Fibroblast of lung (primary cell): ENCODE measurements at places on chromosomes 12 and 14.

GRCh38 chr14:85027681-85028370 is 502.1 kb upstream of the FLRT2 start:
- DNase-seq: no peak

DNA sequence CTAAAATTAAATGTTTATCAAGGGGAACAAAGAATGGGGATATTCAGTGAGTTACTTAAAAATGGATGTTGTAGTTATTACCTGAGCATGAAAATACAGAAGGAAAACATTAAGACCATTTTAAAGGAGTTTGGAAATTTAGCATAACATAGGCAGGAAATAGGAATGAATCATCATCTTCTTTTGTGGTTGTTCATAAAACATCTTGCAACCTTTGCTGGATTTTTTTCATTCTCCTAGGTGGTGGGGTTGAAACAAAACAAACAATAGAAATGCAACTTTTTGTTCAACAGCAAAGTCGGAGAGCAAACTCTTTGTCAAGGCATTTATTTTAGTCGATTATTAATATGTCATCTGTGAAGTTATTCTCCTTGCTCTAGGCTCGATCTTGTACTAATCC is 275.1 kb downstream of the IPO8 start:
- no peak for DNase-seq

DNA sequence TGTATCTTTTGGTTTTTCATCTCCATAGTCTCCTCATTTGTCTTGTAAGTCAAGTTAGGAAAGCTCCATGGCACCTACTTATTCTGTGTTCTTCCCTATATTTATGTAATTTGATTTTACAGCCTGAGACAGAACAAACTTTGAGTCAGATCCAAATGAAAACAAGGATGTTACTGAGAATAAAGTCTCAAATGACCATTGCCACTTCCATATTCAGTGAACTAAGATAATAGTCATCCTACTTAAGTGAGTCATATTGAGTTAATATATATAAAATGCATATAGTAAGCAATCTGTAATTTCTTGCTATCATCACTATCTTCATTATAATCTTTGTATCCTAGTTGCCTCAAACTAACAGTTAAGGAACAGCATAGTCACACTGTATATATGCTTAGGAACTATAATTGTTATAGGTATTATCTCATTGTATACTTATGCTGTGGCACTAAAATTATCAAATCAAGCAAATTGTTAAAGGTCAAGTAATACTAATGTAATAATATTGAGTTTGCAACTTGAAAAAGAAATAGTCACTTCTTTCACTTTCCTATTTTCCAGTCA is 30.8 kb downstream of the TMTC3 start:
- no peak for DNase-seq

DNA sequence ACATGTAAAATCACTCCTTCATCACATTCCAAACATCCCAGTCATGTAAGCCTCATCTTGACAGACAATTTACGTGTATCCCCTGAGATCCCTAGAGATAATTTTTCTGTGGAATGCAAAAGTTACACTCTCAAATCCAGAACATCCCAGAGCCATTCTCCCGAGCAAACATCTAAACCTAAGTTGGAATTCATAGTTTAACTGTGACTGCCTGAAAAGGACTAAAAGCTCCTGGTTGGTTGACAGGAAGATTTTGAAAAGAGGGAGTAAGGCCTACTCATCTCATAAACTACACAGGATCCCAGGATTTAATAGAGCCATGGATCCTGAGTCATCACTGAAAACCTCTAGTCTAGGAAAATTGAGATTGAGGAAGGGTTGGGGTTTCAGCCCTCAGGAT is 123.6 kb downstream of the SCN8A start:
- DNase-seq: peak; percentile 56

GRCh38 chr12:10097521-10097920 is 1.3 kb downstream of the CLEC1A start:
- no peak for DNase-seq

GRCh38 chr12:23752245-23752644 is 197.2 kb downstream of the SOX5 start:
- DNase-seq: no peak

GRCh38 chr14:77041881-77042545 is 13.5 kb upstream of the IRF2BPL start:
- peak; percentile 98 for DNase-seq

DNA sequence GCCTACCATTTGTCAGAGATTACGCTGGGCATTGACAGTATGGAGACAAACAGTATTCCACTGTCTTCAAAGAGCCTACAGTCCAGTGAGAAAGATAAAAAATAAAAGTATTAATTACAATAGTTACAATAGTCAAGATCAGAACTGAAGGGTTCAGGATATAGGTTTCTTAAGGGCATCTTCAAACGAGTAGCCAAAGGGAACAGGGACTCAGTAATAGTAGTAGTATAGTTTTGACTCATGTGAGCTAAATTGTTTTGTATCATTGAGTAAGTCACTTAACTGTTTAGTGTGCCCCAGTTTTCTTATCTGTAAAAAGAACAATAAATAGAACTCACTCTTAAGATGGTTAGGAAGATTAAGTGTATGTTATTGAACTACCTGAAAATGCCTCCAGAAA is 123.6 kb downstream of the METTL25 start:
- no peak for DNase-seq

DNA sequence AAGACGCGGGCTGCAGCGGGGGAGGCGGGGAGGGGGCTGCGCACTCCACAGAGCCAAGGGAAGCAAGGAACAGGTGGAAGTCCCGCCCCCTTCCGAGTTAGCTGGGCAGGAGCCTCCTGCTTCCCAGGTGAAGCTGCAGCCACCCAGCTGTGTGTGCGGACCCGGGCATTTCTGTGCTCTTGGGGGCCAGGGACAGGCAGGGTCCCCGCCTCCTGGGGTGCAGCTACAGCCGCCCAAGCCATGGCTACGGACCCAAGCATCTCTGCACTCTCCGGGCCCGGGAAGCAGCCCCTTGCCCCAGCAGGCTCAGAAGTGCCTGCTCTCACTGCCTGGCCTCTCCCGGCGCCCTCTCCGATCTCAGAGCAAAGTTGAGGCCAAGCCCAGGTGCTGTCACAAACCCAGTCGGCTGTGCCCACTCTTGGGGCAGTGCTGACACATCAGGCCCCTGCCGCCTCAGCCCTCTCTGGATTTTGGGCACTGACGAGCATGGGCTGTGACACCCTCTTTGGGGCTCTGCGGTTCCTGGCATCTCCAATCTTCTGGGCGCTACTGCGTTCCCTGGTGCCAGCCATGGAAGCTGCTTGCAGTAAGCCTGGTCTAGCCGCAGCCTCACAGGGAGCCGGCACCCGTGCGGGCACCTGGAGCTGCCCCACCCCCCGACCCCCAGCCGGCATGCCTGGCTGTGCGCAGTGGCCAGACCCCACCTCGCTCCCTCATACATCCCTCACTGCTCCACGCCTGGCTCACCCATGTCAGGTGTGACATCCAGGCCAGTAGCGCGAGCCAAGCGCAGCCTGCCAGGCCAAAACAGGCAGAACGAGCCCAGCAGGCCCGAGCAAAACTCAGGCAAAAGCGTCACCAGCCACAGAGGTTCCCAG is 8.5 kb upstream of the MGAT4C start:
- no peak for DNase-seq

GRCh38 chr12:14260011-14260993 is 105.2 kb upstream of the ATF7IP start:
- peak; percentile 76 for DNase-seq

- peak; percentile 57 for DNase-seq
Observed at GRCh38 chr12:12922191-12922616, 29.8 kb downstream of the GPRC5D start.

GRCh38 chr12:129911428-129912049 is 7.7 kb upstream of the TMEM132D start:
- DNase-seq: peak; percentile 43

GRCh38 chr12:75823475-75823874 is 208.1 kb downstream of the PHLDA1 start:
- no peak for DNase-seq

- DNase-seq: no peak
Observed at GRCh38 chr12:57724936-57725740, 13.4 kb downstream of the AGAP2 start.

- DNase-seq: peak; percentile 76
Observed at GRCh38 chr12:124769163-124769530, 94.5 kb downstream of the SCARB1 start.

- no peak for DNase-seq
Observed at GRCh38 chr14:69484444-69485314, at the start of gene PLEKHD1. PLEKHD1 (plus strand) TSS chr14:69484728; CDS start chr14:69484966, 238 bp downstream.

- DNase-seq: no peak
Observed at GRCh38 chr12:45247589-45247988, 31.7 kb downstream of the ANO6 start.

DNA sequence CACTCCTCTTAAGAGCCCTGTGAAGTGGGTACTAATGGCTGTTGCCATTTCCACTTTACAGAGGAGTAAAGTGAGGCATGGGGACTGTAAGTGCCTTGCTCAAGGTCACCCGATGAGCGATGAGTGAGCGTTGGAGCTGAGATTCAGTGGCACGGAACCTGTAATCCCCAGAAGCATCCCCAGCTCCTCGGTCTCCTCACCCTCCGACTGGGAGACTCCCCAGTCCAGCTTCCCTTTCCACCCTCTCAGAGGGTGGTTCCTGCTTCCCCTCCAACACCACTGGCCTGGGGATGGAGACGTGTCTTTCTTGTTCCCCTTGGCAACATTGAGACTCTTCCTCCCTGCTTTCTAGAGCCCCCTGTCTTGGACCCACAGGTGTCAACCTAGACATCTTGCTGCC is 32.6 kb downstream of the TMEM63C start:
- no peak for DNase-seq

DNA sequence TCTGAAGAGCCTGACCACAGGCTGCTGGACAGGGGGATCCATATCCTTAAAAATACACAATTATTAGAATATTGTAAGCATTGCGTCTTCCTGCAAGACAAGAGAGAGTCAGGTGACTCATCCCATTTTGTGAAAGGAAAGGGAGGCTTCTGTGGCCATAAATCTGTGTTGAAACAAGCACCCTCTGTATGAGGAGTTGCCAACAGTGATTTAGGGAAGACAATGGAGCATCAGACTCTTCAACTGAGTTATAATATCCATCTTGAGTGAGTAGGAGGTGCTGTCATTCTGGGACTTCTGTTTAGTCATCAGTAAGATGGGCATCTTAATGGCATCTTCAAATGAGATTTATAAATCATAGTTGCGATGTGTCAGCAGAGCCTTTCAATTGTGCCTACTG is 554.5 kb downstream of the AACS start:
- no peak for DNase-seq

- no peak for DNase-seq
Observed at GRCh38 chr12:69901221-69901905, 76.3 kb downstream of the MYRFL start.

GRCh38 chr12:16348435-16349130 is 1.1 kb downstream of the MGST1 start:
- peak; percentile 16 for DNase-seq

DNA sequence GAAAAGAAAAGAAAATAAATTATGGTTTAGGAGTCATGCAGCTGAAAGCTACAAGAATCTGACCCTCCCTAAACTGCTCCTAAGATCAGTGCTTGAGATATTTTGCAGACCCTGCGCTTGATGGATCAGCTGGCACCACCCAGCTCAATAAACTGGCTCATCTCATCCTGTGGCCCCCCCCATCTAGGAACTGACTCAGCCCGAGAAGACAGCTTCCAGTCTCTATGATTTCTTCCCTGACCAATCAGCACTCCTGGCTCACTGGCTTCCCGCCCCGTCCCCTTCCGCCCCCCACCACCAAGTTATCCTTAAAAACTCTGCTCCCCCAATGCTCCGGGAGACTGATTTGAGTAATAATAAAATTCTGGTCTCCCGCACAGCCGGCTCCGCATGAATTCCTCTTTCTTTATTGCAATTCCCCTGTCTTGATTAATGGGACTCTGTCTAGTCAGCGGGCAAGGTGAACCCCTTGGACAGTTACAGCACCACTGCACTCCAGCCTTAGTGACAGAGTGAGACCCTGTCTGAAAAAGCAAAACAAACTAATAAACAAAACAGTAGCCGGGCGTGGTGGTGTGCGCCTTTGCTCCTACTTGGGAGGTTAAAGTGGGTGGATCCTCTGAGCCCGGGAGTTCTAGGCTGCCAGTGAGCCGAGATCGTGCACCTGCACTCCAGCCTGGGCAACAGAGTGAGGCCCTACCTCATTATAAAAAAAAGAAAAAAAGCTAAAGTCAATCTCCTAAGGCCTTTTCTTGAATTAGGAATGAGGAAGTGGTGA is 24.5 kb upstream of the SPTLC2 start:
- no peak for DNase-seq

DNA sequence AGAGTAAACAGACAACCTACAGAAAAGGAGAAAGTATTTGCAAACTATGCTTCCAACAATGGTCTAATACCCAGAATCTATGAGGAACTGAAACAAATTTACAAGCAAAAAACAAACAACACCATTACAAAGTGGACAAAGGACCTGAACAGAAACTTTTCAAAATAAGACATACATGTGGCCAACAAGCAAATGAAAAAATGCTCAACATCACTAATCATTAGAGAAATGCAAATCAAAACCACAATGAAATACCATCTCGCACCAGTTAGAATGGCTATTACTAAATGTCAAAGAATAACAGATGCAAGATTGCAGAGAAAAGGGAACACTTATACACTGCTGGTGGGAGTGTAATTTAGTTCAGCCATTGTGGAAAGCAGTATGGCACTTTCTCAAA is 125.8 kb downstream of the C12orf42 start:
- no peak for DNase-seq

DNA sequence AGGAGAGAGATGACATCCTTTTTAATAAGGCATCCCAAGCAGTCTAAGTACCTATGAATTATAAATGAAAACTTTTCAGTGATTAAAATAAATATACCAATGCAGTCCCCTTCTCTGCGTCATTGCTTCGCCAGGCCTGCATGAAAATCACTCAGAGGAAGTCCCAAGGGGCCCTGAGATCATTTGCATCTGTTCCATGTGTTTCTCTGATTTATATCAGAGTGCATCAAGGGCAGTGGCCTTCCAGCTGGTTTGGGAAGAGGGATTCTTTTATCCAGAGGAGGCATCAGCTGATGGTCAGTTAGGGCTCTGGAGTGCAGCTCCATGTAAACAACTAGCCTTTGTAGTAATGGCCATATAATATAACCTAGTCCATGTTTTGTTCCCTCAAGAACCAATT is 210.1 kb downstream of the RGS6 start:
- no peak for DNase-seq

- no peak for DNase-seq
Observed at GRCh38 chr14:60760644-60761364, 26.2 kb downstream of the MNAT1 start.
